ENCODE measurements at places on chromosomes 4 and X. TPM values are rescaled to one million over a fixed set of nuclear protein-coding genes. Genes with fewer than 3 reads are reported as not detected.

- DNase-seq: no peak
- no peak overlapping the region for H3K4me3 ChIP-seq
- H3K27me3 ChIP-seq: no peaks in the 10 kb centered on the region
- H3K4me1 ChIP-seq: no peaks in the 10 kb centered on the region
- H3K27ac ChIP-seq: no peak overlapping the region
Measured at GRCh38 chrX:132940727-132941327, 17.6 kb downstream of the HS6ST2 start.

DNA sequence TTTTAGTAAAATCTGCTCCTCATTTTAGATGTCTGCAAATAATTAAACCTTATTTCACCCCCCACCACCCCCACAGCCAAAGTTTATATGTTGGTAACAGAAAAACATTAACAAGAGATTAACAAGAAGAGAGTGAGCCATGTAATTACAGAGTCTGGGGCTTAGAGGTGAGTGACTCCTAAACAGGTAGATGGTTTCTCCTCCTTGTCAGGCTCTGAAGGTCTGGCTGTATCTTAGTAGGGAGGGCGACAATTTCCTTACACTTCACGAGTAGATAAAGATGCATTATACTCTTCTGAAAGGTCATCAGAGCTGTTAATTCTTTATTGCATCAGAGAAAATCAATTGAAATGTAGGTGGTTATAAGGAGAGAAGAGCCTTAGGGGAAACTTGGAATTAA lies 171.8 kb upstream of the ANKRD50 start:
- no peak for DNase-seq
- no peak overlapping the region for H3K4me3 ChIP-seq
- H3K36me3 ChIP-seq: no peaks in the 10 kb centered on the region
- H3K27ac ChIP-seq: no peak overlapping the region
- no peaks in the 10 kb centered on the region for H3K4me1 ChIP-seq

DNA sequence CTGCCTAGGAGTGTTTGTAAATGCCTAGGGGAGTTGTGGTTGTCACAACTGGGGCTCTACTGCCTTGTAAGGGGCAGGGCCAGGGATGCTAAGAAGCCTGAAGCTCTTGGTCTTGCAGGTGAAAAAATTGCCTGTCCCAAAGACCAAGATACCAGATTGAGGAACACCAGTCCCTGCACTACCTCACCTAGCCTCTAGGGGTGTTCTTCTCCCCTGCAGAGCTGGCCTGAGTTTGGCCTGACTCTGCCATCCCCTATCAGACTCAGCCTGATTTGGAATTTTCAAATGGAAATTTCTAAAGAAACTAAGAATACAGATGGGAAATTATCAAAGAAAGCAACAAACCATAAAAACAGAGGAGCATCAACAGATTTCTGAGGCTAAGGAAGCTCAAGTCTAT lies 90.4 kb downstream of the ZC4H2 start:
- no peaks in the 10 kb centered on the region for H3K27me3 ChIP-seq
- no peaks in the 10 kb centered on the region for H3K4me1 ChIP-seq
- peak; percentile 7 for DNase-seq
- no peaks in the 10 kb centered on the region for H3K36me3 ChIP-seq
- no peak overlapping the region for H3K27ac ChIP-seq

ZNF157 gene
- total RNA-seq: not detected

DNA sequence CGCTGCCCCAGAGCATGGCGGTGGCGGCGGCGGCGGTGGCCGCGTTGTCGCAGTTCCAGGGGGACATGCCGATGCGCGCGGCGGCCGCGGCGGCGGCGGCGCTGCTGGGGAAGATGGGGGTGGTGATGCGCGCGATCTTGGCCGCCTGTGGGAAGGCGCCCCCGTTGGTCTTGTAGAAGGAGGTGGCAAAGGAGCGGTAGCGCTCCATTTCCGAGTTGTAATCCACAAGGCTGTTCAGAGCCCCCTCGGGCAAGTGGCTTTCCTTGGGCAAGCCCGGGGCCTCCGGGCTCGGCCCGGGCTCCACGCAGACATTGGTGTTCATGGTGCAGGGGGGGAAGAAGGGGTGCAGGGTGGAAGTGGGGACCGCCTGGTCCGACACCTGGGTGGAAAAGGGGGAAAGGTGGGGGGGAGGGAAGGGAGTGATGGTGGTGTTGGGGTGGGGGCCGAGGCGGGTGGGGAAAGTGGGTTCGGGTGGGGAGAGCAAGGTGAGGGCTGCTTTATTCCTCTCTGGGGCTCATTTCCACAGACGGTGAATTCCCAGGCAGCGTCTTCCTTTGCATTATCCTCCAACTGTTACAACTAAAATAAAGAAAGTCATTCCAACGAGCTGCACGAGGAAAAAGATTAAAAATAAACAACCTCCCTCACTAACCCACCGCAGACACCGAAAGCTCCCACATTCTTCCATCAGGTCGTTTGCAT lies 3.1 kb downstream of the CXXC4 start:
- peak; percentile 28 for DNase-seq
- H3K27ac ChIP-seq: no peak overlapping the region
- no peaks in the 10 kb centered on the region for H3K36me3 ChIP-seq
- H3K4me3 ChIP-seq: peak overlapping the region; percentile 64
- no peaks in the 10 kb centered on the region for H3K4me1 ChIP-seq

- H3K4me3 ChIP-seq: peak overlapping the region; percentile 13
- no peaks in the 10 kb centered on the region for H3K36me3 ChIP-seq
- peak overlapping the region; percentile 29 for H3K27ac ChIP-seq
Measured at GRCh38 chrX:44675362-44676024, 132.8 kb upstream of the FUNDC1 start.

CPZ gene
- 13.4 TPM for total RNA-seq

SYTL5 gene
- total RNA-seq: not detected

- H3K27me3 ChIP-seq: no peaks in the 10 kb centered on the region
- H3K36me3 ChIP-seq: no peaks in the 10 kb centered on the region
- no peaks in the 10 kb centered on the region for H3K4me1 ChIP-seq
- DNase-seq: peak; percentile 37
- no peak overlapping the region for H3K4me3 ChIP-seq
Measured at GRCh38 chrX:71515038-71515396, 17.9 kb upstream of the OGT start.

DNA sequence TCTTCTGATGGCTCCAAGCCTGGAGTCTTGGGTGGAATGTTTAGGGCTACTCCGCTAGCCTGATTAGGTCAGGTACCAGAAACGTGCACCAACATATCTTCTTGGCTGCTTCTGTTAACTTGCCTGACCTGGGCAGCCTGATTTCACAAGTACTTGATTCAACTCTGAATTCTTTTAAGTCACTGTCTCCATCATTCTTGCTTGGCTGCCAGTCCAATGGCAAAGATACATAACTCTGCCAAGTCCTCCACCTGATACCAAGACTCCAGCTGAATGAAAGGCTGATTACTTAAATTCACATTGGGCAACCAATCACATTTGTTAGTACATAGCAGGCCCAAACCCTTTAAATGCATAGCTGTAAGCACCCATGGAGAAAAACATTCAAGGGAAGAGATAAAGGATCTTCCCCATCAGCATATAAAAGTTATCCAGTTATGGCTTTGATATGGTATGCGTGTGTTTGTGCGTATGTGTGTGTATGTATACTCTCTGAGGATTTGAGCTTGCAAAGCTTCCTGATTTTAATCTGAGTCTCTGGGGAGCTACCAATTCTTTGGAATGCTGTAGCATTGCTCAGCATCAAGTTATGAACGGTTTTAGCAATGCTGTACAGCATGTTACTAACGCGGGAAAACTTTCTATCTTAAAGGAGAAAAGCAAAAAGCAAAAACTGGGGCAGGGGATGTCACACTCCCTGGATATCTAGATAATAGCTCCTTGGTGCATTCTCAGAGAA lies 917.2 kb downstream of the DMD start:
- H3K4me1 ChIP-seq: no peaks in the 10 kb centered on the region
- no peak overlapping the region for H3K27ac ChIP-seq
- H3K27me3 ChIP-seq: no peaks in the 10 kb centered on the region

DNA sequence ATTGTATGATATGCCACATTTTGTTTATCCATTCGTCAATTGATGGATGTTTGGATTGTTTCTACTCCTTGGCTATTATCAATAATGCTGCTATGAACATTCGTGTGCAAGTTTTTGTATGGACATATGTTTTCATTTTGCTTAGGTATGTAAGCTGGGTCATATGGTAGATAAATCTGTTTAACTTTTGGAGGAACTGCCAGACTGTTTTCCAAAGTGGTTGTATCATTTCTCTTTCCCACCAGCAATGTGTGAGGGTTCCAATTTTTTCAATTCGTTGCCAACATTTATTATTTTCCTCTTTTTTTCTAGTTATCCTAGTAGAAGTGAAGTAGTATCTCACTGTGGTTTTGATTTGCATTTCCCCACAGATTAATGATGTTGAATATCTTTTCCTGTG lies 71.8 kb downstream of the DIAPH2 start:
- no peaks in the 10 kb centered on the region for H3K27me3 ChIP-seq
- no peak overlapping the region for H3K4me3 ChIP-seq
- no peak overlapping the region for H3K27ac ChIP-seq
- no peaks in the 10 kb centered on the region for H3K36me3 ChIP-seq
- no peaks in the 10 kb centered on the region for H3K4me1 ChIP-seq

DNA sequence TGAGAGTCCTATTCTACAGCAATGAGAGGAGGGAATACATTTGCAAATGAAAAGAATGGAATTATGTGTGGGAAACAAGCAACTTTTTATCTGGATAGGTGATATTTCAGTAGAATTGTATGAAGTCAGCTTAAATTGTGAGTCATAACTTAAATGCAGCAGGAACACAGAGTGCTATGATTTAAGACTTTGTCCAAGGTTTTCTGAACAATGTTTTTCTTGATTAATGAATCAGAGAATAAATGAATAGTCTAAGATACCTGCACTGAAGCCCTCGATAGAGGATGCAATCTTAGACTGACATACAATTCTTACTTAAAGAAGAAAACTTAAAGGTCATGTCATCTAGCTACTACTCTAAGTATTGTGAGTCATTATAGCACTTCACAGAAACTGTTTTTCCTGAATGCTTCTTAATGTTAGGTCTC lies 8.0 kb downstream of the ARHGEF38 start:
- H3K4me3 ChIP-seq: no peak overlapping the region
- no peaks in the 10 kb centered on the region for H3K4me1 ChIP-seq
- H3K27ac ChIP-seq: no peak overlapping the region
- peak; percentile 1 for DNase-seq
- no peaks in the 10 kb centered on the region for H3K36me3 ChIP-seq

CFP gene
- 1.4 TPM for total RNA-seq

GPRASP2 gene
- total RNA-seq: 16.4 TPM

GRCh38 chr4:34182306-34182705 lies 2062.0 kb downstream of the ARAP2 start:
- peak overlapping the region; percentile 77 for H3K27ac ChIP-seq
- peak; percentile 44 for DNase-seq
- H3K4me3 ChIP-seq: peak overlapping the region; percentile 38
- no peaks in the 10 kb centered on the region for H3K27me3 ChIP-seq
- no peaks in the 10 kb centered on the region for H3K36me3 ChIP-seq
- peaks cover 36% of the 10 kb centered on the region for H3K4me1 ChIP-seq

GRCh38 chr4:142840516-142841123 lies 5.5 kb downstream of the INPP4B start:
- no peaks in the 10 kb centered on the region for H3K36me3 ChIP-seq
- no peak overlapping the region for H3K4me3 ChIP-seq
- H3K27ac ChIP-seq: no peak overlapping the region

DNA sequence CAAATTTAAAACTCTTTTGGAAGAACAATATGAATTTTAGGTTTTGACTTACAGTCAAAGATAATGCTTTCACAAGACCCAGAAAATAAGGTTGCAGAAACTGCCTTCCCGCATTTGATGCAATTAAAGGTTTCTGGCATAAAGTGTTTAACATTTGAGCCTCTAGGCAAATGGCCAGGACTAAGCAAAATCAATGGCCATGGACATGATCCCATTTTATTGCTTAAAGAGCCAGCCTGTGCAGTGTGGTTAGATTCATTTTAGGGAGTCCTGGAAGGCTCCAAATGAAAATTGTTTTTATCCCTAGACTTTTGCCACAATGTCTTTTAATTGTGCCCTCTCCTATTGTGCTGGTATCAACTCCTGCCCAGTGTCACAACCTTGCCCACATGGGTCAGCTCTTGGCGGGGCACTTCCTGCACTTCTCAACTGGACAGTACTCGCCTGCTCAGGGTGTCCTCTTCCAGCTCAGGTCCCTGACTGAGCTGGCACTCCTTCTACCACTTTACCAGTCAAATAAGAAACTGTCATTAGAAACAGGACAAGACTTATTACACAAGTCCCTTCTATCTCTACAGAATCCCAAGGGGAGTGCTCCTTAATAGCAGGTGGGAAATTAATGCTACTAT lies 208.4 kb upstream of the NPY2R start:
- H3K36me3 ChIP-seq: no peaks in the 10 kb centered on the region
- H3K27me3 ChIP-seq: no peaks in the 10 kb centered on the region
- no peak overlapping the region for H3K27ac ChIP-seq
- H3K4me3 ChIP-seq: no peak overlapping the region
- DNase-seq: no peak
- peaks cover 11% of the 10 kb centered on the region for H3K4me1 ChIP-seq

XK gene
- not detected for total RNA-seq

GRCh38 chr4:138604556-138604955 lies 362.4 kb upstream of the SLC7A11 start:
- no peak overlapping the region for H3K27ac ChIP-seq
- no peak overlapping the region for H3K4me3 ChIP-seq
- H3K36me3 ChIP-seq: no peaks in the 10 kb centered on the region
- no peaks in the 10 kb centered on the region for H3K27me3 ChIP-seq

PFKFB1 gene
- total RNA-seq: not detected

GRCh38 chr4:118814891-118815290 lies 21.0 kb downstream of the SEC24D start:
- H3K36me3 ChIP-seq: peaks cover 59% of the 10 kb centered on the region
- no peaks in the 10 kb centered on the region for H3K27me3 ChIP-seq

XG gene
- total RNA-seq: 16.3 TPM
